ENCODE measurements at places on chromosomes 16 and 17. TPM values are rescaled to one million over a fixed set of nuclear protein-coding genes. Genes with fewer than 3 reads are reported as not detected.
A peak's percentile ranks its signal among the peaks of the same experiment; 100 is the strongest.

The ITPRIPL2 gene
- 58.9 TPM for total RNA-seq

The CHST5 gene
- not detected for total RNA-seq

The TBC1D3C gene
- total RNA-seq: not detected

DNA sequence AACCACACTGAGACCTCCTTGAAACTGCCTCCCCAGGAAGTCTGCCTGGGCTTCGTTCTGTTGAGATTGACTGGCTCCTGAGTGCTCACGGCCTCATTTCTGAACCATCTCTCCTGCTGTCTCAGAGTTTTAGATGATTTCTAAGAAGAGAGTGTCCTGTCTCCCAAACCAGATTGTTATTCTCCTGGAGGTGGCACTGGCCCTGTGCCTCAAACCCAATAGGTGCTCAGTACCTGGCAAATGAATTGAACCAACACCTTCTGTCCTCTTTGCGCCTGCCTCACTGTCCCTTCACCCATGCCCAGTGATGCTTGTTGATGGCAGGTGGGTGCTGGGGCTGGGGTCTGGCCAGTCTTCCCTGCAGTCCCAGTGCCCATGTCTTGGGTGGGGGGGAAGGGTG, 36.3 kb upstream of the C1QL1 start:
- no peak for DNase-seq

The CBFA2T3 gene
- total RNA-seq: 12.6 TPM

The SLC5A10 gene
- not detected for total RNA-seq

DNA sequence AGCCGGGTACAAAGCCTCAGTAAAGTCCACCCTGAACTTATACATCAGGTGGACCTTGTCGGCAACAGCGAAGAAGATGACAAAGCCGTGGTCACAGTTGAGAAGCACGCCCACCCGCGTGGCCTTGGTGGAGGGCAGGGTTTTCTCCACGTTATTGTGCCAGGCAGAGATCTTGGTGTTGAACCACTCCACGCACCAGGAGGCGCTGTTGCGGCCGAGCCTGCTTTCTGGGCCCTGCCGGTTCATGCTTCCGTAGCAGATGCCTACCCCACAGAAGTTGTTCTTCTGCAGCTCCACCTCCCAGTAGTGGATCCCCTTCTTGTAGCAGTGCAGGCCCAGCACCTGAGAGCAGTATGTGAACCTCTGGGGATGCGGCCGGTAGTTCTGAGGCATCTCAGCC, 22.1 kb downstream of the TRIM25 start:
- no peak for DNase-seq

- no peak for DNase-seq
These were observed 204.8 kb downstream of the FTO start for GRCh38 chr16:53908731-53909130.

The TNFRSF17 gene
- total RNA-seq: not detected

- no peak for DNase-seq
These were observed 13.4 kb upstream of the CRISPLD2 start for GRCh38 chr16:84806256-84806889.

GRCh38 chr17:78673395-78673794, 96.2 kb upstream of the DNAH17 start:
- DNase-seq: no peak

The ZNF287 gene
- 6.8 TPM for total RNA-seq

- DNase-seq: no peak
These were observed 3.8 kb upstream of the KIF2B start for GRCh38 chr17:53818929-53819328.

The CD19 gene
- total RNA-seq: not detected

DNA sequence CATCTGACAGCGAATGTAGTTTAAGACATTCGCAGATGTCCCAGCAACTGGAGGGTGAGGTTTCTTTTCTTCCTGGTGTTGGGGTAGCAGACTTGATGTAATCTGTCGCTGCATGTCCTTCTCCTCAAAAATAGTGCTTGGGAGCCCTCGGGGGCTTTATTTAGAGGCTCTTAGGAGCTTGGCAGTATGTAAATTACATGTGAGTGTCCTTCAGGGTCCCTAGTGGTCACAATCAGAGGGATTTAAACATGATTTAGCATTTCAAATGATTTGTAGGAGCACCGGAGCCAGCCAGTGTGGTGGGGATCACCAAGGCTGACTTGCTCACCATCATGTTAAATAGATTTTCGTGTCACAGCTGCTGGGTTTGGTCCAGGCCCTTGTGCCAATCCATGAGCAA, 8.8 kb upstream of the SALL1 start:
- DNase-seq: no peak

GRCh38 chr16:11326737-11327276, 18.5 kb upstream of the RMI2 start:
- DNase-seq: no peak

The ACSM5 gene
- 24.8 TPM for total RNA-seq

The HSD17B1 gene
- total RNA-seq: 2.0 TPM

DNA sequence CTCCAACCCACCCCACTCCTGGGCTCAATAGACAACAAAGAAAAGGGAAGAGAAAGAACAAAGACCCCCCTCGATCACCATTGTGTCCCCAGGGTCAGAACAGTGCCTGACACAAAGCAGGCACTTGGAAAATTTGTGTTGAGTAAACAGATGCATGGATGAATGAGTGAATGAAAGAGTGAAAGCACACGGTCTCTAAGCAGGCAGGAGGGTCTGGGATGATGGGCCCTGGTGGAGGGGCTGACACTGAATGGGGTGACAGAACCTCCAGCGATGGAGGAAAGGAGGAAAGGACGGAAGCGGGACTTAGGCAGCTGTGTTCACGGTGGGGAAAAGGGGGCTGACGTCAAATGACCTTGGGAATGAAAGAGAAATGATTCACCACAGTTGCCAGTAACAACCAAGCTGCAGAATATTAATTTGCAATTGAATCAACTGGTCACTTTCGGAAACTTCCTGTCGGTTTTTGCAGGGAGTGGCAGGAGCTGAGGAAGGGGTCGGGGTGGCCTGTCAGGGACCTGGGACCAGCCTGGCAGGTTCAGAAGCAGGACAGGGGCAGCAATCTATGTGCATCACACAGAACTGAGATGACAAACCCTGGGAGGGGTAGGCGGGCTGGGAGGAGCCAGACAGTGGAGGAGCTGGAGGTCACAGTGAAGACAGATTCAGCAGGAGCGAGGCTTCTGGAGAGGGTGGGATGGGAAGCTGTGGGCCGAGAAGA, 6.7 kb upstream of the GAST start:
- DNase-seq: no peak

DNA sequence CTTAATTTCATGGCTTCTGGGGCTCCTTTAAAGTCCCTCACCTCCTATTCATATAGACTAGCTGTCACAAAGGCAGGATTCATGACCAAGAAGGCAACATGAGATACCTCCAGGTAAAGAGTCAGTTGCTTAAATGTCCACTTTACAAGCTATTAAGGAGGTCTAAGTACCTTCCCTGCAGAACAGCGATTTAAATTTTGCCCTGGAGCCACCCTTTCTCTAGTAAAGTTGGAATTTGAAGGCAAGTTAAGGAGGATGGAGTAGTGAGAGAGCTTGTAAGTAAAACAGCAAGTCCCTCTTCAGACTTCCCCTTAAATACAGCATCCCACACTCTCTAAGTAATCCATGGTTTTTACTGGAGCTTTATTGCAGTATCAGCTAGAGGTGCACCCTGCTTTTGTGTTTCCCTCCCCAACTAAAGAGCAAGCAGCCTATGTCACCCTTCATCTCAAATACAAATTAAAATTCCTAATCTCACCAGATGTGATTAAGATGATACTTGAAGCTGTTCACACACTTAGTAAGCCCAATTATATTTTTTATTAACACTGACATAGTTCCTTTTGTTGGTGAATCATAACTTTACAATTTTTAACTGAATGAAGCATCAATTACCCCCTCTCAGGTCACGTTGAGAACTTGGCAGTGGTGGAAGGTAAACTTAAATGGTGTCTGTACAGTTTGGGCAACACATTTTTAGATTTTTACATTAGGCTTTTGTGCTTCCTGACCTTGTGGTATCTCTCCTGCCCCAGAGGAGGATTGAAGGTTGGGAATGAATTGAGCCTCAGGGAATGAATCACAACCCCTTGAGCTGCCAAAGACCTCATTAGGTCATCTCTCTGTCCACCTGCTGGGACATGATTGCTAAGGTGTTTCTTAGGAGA, 108.9 kb downstream of the TANGO6 start:
- no peak for DNase-seq

The CA5A gene
- not detected for total RNA-seq

The VMO1 gene
- total RNA-seq: 13.1 TPM

DNA sequence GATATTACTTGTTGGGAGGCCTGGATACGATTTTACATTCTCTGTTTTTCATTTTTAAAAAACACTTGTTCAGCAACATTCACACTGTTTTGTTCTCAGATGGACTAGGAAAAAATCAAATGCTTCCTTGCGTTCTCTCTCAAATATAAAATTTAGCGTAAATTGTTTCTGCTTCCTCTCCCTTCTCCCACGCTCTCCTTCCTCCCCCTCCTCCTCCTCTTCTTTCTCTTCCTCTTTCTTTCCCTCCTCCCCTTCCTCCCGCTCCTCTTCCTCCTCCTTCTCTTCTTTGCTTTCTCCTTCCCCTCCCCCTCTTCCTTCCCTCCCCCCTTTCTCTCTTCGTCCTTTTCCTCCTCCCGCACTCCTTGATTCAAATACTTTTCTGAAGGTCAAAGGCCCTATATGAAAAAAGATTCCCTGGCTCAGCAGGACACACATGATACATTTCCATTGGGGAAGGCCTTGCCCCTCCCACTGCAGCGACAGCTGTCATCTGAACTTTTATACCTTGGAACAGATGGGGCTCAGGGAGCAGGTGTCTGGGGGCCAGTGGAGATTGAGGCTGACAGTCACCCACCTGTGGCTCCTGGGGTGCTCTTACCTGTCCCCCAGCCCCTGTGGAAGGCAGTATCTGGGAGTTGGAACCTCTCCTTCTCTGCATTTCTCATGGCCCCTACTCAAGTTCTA, 99.4 kb upstream of the SDK2 start:
- DNase-seq: no peak

DNA sequence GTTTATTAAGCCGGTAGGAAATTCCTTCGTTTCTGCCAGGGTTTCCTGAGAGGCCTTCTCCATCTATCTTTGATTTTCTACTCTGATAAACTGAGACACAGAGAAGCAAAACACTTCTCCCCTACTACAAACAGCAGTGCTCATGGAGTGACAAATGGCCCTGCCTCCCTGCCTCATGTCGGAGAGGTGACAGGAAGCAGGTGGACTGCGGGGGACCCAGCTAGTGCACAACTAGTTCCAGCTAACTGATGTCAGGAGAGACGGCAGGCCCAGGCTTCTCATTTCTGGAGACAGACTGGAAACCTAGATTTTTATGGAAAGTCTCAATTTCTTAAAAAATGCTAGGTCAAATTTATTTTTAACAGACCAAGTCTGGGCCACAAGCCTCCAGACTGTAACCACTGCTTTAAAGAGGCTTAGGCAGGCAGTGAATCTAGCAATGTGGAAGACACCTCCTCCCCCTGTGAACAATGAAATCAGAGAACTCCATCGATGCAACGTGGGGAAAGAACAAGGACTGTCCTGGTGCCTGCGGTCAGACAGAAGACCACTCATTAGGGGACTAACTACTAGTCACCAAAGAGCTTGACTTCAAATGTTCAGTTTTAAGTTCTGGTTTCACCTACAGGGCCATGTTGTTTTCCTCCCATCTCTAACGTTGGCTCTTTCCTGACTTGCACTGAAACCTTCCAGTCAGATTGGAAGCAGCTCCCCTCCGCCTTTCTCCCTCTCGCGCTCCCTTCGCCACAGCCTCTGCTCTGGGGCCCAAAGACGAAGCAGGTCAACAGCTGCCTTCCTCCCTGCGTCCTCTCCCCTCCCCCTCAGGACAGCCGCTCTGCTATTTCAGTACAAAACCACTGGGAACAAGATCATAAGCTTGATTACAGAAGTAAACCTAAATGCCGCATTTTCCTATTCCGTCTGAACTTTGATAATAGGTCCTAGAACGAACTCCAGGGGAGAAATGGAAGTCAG, 17.6 kb downstream of the GTF3C1 start:
- no peak for DNase-seq

The ADAM11 gene
- 0.19 TPM for total RNA-seq

The LDHD gene
- total RNA-seq: 19.4 TPM

- DNase-seq: no peak
These were observed 163.5 kb upstream of the CDH11 start for GRCh38 chr16:65285128-65286048.

DNA sequence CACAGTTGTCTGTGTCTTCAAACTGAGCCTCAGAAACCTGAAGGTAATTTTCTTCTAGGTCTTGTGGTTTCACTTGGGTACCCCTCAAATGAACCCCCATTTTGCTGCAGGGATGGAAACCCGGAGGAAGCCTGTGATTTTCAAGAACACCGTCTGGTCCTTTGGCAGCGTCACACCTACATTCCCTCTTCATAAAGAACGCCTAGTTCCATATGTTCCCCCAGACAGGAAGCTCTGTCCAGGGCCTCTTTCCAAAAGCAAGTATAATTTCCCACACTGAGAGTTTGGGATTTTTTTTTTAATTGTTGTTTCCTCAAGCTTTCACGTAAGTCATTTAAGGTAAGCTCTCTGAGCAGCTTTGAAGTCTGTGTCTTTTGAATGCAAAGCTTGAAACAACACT, 515.0 kb downstream of the TMEM114 start:
- DNase-seq: no peak

- no peak for DNase-seq
These were observed 202.5 kb downstream of the MSI2 start for GRCh38 chr17:57458718-57459285.

The SULT1A3 gene
- total RNA-seq: 19.9 TPM

The FUS gene
- total RNA-seq: 97.2 TPM

DNA sequence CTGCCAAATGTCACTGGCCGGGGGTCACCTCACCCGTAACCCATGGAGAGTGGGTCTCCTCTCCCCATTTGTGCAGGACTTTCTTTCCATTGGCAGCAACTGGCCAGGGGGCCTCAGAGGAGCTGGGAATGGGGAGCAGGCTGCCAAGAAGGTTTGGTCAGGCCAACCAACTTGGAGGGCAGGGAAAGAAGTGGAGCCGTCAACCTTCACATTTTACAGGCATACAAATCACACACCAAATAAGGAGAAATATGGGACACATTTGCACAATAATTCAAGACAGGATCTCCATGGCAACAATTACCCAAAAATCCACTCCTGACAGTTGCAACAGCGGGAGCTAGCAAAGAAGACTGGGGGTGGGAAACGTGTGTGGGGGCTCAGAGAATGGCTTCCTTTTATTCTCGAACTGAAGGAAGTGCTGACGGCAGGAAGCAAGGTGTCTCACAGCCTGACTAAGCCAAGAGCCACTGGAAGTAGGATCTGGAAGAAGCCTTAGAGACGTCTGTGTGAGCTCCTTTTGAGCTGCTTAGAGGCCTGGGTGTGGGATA, 20.9 kb downstream of the RPRML start:
- DNase-seq: no peak

- DNase-seq: peak; percentile 93
These were observed 12.7 kb downstream of the SLC35B1 start for GRCh38 chr17:49694847-49695697.

The GNPTG gene
- 77.1 TPM for total RNA-seq

DNA sequence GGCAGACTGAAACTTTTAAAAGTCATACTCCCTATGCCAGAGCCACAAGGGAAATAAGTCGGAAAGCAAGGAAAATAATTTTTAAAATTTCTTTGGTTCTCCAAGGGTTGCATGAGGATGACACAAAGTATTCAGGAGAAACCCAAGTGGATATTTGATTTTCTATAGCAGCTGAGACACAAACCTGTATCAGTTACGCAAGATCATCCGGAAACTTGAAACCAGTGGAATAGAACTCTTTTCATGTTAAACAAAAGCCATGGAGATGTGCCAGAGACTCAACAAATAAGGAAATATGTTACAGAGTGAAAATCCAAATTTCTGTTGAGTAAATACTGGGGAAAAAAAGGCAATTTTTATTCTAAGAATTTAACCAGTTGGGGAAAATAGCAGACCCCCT, 294.7 kb downstream of the KIF2B start:
- DNase-seq: no peak

The CD79B gene
- total RNA-seq: 6.2 TPM
